ENCODE measurements at places on chromosomes 11 and 22.

DNA sequence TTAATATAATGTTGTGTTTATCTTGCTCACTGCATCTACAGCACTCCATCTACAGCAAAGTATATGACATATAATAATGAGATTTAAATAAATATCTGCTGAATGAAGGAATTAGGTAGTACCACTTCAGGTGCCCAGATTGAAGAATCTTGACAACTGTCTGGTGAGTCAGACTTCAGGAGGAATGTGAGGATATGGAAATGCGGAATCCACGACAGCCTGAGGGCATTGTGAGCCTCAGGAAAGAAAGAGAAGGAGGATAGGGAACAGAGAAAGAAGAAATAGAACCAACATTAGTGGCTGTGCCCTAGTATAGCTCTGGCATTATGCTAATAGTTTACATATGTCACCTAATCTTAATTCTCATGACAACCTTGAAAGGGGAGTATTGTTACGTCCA lies 304.4 kb downstream of the AASDHPPT start:
- DNase-seq: no peak

DNA sequence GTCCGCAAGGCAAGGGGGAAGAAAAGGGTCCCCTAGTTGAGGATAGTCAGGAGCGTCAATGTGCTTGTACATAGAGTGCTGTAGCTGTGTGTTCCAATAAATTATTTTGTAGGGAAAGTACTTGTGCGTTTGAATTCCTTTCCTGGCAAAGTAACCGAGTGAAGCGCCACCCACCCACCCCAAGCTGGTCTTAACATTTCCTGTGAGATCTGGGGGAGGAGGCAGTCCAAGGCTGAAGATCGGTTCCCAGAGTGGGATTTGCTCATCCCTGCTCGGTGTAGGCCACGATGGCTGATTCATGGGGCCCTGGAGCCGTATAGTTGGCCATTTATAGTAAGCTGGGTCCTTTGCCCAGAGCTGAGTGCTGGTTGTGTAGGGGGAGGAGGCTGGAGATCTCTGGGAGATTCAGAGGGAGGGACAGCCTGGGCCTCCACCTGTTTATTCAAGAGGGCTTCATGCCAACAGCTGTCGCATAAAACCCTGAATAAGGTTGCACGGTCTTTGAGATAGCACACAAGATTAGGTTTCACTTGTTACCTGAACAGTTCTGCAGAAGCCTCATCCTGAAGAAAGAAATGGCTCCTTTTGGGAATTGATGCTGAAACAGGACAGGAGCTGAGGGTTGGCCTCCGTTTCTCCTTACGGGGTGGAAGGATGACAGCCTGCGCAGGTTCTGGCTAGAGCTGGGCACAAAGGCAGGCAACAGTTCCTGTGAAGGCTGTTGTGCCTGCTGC lies 2.4 kb downstream of the ATF4 start:
- peak; percentile 70 for DNase-seq

- no peak for DNase-seq
These were observed 24.6 kb upstream of the TMA7B start for GRCh38 chr22:39935612-39936011.

- no peak for DNase-seq
These were observed 592 bp downstream of the EEF1G start for GRCh38 chr11:62573006-62573591.

GRCh38 chr11:95501761-95502266 lies 270.8 kb upstream of the SESN3 start:
- DNase-seq: no peak

Measured in dorsolateral prefrontal cortex (tissue), 122 donors.